ENCODE measurements at places on chromosomes 5 and 9. TPM values are rescaled to one million over a fixed set of nuclear protein-coding genes. Genes with fewer than 3 reads are reported as not detected.
A peak's percentile ranks its signal among the peaks of the same experiment; 100 is the strongest.

Gene GAS1
- 0.68 TPM for total RNA-seq

Gene EDIL3
- total RNA-seq: 0.07 TPM

Gene SLCO6A1
- total RNA-seq: not detected

Gene HACD4
- 8.9 TPM for total RNA-seq

Gene CCT5
- total RNA-seq: 111 TPM

GRCh38 chr9:82606071-82606470 is 456.9 kb downstream of the RASEF start:
- no peak for DNase-seq

DNA sequence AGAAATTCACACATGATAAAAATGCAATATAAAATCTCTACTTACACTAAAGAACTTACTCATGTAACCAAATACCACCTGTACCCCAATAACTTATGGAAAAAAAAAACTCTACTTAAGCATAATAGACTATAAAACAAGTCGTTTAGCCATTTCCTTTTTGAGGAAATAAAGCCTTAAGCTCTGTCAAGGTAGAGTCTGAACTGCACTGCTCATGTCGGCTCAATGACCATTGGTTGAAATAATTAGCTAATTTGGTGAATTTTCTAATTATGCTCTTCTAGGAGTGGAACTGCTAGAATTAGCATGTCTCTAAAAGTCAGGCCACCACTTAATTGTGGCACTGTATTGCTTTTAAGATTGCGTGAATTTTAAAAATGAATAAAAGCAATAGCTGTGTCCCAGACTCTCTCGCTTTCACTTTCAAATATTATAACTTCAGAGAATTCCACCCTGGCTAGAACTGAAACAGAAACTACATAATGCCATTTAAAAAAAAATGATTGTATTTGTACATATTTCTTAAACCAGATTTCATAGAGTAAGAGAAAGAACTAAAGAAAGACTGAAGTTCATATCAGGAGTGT is 113.0 kb upstream of the PCA3 start:
- DNase-seq: no peak

GRCh38 chr9:137423514-137424291 is 510 bp downstream of the NOXA1 start:
- DNase-seq: no peak

- no peak for DNase-seq
Observed at GRCh38 chr9:27436234-27436633, 87.9 kb upstream of the IFNK start.

GRCh38 chr9:132993511-132993939 is 15.0 kb downstream of the GFI1B start:
- no peak for DNase-seq

GRCh38 chr5:175823731-175824525 is 47.5 kb upstream of the CPLX2 start:
- DNase-seq: no peak

DNA sequence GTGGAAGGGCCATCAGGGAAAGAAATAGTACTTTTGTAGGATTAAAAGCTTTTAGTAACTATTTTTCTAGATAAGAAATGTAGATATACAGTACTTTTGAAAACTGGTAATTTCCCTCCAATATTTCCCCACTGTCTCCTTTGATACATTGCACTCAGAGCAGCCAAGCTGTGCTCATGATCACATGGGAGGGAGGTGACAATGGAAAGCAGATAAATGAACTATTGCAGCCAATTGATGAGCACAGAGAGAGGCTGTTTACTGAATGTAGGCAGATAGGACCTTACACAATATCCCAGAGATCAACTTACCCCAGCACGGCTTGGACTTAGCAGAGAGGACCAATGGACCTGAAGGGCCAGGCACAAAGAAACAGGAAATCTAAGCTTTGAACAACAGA is 178.0 kb upstream of the NREP start:
- DNase-seq: no peak

DNA sequence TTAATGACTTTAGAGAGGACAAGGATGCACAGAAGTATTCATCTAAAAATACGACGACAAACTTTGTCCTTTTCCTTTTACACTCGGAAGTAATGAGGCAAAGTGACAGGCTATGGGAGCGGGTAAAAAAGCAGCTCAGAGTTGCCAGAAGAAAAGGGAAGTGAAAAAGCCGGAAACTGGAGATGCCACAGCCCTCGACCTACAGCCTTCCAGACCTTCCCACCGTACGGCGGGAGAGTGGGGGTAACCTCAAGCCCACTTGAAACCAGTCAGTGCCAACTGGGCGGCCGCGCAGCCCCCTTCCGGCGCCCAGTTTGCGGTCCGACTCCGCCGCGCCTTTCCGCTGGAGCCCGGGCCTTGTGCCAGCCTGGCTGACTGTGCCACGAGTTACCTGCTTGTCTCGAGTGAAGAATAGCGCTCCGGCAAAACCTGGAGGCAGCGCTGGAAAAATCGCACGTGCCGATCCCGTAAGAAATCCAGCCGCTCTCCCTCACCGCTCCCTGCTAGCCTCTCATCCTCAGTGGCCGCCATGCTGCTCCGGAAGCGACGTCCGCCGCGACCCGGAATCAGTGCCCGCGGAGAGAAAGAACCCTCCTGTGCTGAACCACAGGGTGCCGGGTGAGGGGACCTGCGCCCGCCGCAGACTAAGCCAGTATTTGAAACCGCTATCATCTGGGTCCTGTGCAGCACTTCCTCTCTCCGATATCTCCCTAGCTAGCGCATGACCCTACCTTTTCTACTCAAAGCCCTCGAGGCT is at the start of gene PGGT1B:
Gene PGGT1B, minus strand, starts transcription at position 557 of the 757 bp plus-strand sequence. Its CDS starts 26 bp downstream, at position 531.
- peak; percentile 76 for DNase-seq

DNA sequence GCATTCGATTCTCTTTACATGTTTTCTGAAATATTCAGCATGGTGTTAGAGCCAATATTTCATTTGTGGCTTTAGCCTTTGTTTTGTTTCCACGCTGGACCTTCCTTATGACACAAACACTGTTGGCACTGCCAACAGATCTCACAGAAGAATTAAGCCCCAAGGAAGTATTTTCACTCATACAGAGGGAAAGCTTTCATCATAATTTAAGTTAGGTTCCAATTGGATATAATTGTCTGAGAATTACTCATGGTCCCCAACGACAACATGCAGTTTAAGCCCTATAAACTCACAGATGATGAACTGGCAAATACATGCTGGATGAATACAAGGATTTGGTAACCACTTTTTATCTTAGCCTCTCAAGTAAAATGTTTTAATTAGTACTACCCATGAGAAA is 259.5 kb downstream of the EBF1 start:
- DNase-seq: no peak

DNA sequence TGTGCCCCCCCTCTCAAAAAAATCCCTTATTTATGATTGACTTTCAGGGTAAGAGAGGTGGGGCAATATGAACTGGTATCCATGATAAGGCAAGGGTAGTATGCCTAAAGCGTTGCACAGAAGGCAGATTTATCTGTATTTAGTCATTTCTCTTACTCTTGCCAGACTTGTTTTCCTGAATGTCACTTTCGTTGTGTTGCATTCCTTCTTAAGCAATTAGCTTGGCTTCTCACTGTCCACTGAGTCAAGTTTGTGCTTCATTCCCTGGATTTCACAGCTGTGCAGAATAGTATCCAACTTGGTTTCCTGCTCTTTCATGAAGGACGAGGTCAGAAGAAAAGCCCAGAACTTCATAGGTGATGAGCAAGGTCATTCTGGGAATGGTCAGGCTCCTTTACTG is 301.5 kb upstream of the ACTBL2 start:
- no peak for DNase-seq

DNA sequence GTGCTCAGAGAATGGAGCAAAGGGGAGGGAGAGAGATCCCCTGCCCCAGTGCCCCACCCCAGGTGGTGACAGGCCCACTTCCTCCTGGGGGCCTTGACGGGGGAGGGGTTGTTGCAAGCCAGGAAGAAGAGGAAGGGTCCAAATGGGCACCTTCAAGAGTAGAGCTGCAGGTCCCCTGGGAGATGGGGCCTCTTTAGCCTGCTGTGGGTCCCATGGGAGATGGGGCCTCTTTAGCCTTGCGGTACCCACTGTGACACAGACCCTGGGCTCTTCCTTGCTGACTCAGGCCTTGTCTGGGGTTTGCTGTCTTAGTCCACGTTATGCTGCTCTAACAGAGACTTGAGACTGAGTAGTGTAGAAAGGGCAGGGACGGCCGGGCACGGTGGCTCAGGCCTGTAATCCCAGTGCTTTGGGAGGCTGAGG is 9.6 kb upstream of the TOR4A start:
- no peak for DNase-seq

Data from T-cell (primary cell).